PC-9 (cell line): ENCODE measurements at places on chromosomes 2 and 18. TPM values are rescaled to one million over a fixed set of nuclear protein-coding genes. Genes with fewer than 3 reads are reported as not detected.

ABCG8 gene
- total RNA-seq, result not detected in 2 replicates

SNRPD1 gene
- 56.0 and 57.6 TPM in 2 replicates for total RNA-seq

GRCh38 chr2:161332371-161332967 is 24.2 kb downstream of the PSMD14 start:
- no peaks in the 10 kb centered on the region; the same call in 1 of the 2 replicates for H3K36me3 ChIP-seq
- no peak overlapping the region for H3K4me3 ChIP-seq
- no peak overlapping the region for H3K27ac ChIP-seq
- no peaks in the 10 kb centered on the region for H3K4me1 ChIP-seq
- DNase-seq, result no peak

- no peaks in the 10 kb centered on the region for H3K4me1 ChIP-seq
- H3K36me3 ChIP-seq, result no peaks in the 10 kb centered on the region
- DNase-seq, result no peak
- H3K4me3 ChIP-seq, result no peak overlapping the region
- no peak overlapping the region for H3K27ac ChIP-seq
- H3K27me3 ChIP-seq, result no peaks in the 10 kb centered on the region
These were observed 199.6 kb downstream of the PHLPP1 start for GRCh38 chr18:62914871-62915392.

- peaks cover 68% of the 10 kb centered on the region for H3K4me1 ChIP-seq
- peak; percentile 79 for DNase-seq
- H3K4me3 ChIP-seq, result peak overlapping the region; percentile 69
- peak overlapping the region; percentile 100 for H3K27ac ChIP-seq
- no peaks in the 10 kb centered on the region for H3K27me3 ChIP-seq
These were observed 146.8 kb downstream of the TGIF1 start for GRCh38 chr18:3596637-3597384.

GRCh38 chr2:189559579-189560272 is 20.9 kb downstream of the SLC40A1 start:
- no peak for DNase-seq
- peaks cover 24% of the 10 kb centered on the region for H3K4me1 ChIP-seq
- no peaks in the 10 kb centered on the region for H3K36me3 ChIP-seq
